ENCODE measurements at places on chromosomes 12 and 14.

GRCh38 chr12:31627456-31628054, 31.9 kb upstream of the ETFBKMT start:
- DNase-seq, result no peak

- no peak for DNase-seq
Observed at GRCh38 chr14:102084931-102085330, 1.9 kb downstream of the HSP90AA1 start.

GRCh38 chr12:104137902-104138796, at the start of gene NFYB:
TSS of gene NFYB (minus strand) at chr12:104138210. CDS start at chr12:104135453, 2,757 bp downstream.
- peak; percentile 97 for DNase-seq

DNA sequence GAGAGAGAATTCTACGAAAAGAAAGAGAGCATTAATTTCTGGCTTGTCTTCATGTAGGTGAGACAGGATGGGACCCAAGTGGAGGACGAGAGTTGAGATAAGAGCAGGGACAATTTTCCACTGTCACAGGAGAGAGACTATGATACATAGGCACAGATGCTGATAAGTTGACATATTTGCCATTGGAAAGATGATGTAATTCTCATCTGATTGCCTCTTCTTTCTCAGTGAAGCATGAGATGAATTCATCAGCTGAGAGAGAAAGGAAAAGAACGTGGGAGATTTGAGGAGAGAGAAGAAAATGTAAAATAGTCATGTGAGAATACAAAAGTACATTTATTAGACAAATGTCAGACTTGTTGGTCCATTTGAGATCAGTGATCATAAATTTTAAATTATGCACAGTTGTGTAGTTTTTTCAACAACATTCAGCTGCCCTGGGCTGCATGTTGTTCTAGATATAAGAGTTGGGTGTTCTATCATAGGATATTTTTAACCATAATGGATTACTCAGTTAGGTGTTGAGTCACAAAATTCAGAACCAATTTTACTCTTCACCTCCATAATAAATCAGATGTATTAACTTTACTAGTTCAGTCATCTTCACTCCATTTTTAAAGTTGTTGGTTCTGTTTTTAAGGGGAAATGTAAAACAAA, 222.9 kb downstream of the DPY19L2 start:
- DNase-seq, result peak; percentile 52

DNA sequence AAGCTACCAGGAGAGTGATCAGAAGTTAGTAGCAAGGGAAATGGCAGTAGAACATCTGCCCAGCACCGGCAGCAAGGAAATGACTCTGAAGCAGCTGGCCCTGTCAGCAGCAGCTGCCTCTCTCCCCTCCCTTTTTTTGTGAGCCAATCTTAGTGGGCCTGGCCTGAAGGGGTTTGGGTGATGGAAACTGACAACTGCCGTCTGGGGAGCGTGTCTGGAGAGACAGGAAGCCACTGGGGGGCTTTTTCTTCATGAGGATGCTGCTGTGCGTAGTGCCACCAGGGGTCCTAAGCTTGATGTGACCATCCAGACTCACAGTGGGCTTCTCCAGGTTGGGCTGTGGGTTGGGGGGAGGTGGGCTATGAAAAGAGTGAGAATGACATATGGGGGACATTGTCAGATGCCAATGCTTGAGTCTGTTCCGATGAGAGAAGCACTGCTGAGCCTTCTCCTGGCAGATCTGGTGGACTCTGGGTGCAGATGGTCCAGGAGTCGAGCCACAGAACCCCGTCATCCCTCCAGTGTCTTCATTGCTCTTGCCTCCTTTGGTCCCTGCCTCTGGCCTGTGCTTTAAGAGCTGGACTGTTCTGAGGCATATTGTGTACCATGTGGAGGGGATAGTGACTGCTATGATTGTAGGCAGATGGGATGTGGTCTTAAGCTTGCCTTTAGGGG, 87.6 kb upstream of the HIF1A start:
- DNase-seq, result no peak

- peak; percentile 38 for DNase-seq
Observed at GRCh38 chr14:32109676-32110547, 32.8 kb downstream of the ARHGAP5 start.

DNA sequence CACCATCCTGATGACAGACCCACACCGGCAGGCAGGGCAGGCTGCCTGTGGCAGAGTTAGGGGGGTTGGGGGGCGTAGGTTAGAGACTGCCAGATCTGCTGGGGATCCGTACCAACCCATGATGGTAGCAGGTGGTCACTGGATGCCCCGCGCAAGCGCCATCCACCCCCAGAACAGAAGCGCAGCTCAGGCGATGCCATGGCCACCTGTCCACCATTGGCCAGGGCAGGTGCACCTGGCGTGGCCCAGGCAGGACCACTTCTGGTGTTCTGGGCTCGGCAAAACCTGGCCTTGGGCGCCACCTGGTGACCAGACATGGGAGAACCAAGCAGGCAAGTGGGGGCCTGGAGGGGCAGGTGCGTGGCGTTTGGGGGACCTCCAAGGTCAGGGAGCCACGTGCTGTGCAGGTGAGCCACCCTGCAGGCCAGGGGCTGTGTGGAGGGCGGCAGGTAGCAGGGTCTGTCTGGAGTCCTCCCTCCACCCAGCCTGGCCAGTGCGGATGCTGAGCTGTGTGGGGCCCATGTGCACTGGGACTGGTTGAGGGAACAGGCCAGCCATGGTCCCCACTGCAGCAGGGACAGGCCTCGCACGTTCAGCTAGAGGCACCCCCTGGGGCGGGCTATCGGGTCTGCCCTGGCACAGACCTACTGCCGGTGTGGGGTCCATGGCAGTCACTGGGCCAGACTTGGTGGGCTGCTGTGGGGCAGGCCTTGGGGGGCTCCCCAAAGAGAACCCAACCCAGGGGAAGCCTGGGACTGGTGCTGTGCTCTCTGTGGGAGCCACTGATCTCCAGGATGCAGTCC, 15.6 kb downstream of the BAG5 start:
- peak; percentile 73 for DNase-seq

DNA sequence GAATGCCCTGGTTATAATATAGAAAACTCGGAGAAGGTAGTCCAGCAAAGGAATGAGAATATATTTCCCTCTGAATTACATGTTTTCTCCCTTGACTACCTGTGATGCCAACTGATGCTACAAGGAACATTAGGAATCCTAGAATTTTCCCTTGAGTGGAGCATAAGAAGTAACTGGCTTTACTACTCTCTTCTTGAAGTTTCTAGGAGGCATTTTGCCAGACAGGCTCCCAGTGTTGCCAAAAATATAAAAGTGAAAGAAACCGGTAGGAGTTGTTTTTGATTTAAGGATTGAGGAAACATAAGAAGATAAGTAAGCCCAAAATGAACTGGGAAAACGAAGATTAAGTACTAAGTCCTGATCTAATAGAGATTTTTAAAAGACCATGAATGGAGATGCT, 693.4 kb downstream of the NOVA1 start:
- no peak for DNase-seq

DNA sequence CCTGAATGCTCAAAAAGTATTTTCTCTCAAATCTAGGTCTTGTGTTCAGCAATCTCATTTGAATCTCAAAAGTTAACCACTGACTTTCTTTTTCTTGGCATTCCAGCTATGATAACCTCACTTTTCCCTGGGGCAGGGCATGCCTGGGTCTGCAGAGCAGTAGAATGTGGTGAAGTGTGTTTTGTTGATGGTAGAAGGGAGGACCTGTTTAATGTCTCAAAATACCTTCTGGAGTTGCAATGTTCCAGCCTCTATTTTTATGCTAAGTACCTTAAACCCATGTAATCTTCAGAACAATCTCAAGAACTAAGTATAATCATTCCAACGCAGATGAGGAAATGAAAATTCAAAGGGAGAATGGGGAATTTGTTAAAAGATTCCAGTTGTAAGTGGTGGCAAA, 82.1 kb upstream of the FUT8 start:
- no peak for DNase-seq

- DNase-seq, result no peak
Observed at GRCh38 chr12:106235770-106236169, 12.1 kb downstream of the CKAP4 start.

GRCh38 chr14:79551523-79551922, 659.8 kb downstream of the DIO2 start:
- DNase-seq, result peak; percentile 59

GRCh38 chr12:93740751-93741150, 63.6 kb downstream of the CRADD start:
- DNase-seq, result peak; percentile 27

- no peak for DNase-seq
Observed at GRCh38 chr14:69490219-69490918, 5.8 kb downstream of the PLEKHD1 start.

GRCh38 chr12:90627180-90627896, 327.6 kb downstream of the CCER1 start:
- peak; percentile 3 for DNase-seq

- no peak for DNase-seq
Observed at GRCh38 chr14:72644038-72644437, 249.9 kb downstream of the DPF3 start.

- no peak for DNase-seq
Observed at GRCh38 chr12:22577667-22578066, 33.3 kb upstream of the C2CD5 start.

DNA sequence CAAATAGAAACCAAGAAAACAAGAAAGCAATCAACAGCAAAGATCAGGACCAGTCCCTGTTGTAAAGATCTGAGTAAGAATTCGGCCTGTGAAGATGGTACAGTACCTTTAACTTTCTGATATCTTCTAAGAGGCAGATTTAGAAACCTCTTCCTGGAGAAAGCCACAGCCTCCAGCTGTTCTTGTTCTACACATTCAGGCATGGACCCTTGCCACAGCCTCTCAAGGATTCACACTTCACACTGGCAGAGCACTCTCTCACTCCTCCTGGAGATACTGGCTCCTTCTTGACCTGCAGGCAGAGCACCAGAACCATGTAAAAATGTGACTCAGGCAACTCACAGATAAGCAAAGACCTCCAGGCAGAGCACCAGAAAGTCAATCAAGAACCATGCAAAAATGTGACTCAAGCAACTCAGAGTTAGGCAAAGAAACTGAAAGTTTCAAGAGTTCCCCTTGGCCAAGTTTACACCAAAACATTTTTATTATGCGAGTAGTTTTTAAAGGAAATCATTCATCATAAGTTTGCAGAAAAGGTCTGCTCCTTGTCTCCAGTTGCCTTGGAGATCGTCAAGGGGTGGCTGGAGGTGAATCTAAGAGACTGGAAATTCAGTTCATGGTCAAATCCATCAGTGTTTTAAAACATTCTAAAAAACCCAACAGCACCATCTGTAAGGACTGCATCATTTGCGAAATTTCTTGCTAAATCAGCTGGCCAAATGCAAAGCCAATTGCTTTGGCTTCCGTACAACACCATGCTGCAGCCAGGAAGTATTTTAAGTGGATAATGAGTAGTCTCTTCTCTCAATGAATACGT, 119.3 kb upstream of the MDM1 start:
- DNase-seq, result peak; percentile 31

GRCh38 chr12:69639400-69640016, 28.8 kb upstream of the LRRC10 start:
- peak; percentile 67 for DNase-seq

DNA sequence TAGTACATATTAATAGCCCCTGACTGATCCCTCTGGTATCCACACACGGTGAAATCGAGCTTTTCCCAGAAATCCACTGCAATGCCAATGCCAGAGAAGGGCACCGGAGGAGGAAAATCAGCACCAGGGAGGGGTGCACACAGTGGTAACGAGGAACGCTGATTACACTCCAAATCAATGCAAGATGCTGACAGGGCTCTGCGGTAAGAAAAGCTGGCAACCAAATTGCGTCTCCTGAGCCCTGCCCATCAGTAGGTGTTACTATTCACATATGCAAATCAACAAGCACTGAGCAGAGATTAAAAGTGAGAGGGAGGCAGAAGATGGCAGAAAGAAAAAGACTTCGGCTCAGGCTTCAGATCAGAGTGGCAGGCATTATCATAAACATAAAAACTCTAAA, 159.1 kb downstream of the RPS29 start:
- DNase-seq, result no peak

DNA sequence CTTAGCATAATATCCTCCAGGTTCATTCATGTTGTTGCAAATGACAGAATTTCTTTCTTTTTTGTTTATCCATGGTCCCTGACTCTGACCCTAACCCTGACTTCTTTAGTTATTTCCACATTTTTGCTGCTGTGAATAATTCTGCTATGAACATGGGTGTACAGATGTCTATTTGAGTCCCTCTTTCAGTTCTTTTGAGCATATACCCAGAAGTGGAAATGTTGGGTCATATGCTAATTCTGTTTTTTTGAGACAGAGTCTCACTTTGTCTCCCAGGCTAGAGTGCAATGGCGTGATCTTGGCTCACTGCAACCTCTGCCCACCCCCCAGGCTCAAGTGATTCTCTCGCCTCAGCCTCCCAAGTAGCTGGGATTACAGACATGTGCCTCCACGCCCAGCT, 33.1 kb downstream of the KNTC1 start:
- no peak for DNase-seq

- no peak for DNase-seq
Observed at GRCh38 chr14:24285351-24285750, 14.0 kb upstream of the RABGGTA start.

GRCh38 chr12:5197131-5197530, 153.5 kb downstream of the KCNA5 start:
- DNase-seq, result peak; percentile 70

GRCh38 chr12:49887091-49887490, 16.6 kb downstream of the FAIM2 start:
- no peak for DNase-seq

DNA sequence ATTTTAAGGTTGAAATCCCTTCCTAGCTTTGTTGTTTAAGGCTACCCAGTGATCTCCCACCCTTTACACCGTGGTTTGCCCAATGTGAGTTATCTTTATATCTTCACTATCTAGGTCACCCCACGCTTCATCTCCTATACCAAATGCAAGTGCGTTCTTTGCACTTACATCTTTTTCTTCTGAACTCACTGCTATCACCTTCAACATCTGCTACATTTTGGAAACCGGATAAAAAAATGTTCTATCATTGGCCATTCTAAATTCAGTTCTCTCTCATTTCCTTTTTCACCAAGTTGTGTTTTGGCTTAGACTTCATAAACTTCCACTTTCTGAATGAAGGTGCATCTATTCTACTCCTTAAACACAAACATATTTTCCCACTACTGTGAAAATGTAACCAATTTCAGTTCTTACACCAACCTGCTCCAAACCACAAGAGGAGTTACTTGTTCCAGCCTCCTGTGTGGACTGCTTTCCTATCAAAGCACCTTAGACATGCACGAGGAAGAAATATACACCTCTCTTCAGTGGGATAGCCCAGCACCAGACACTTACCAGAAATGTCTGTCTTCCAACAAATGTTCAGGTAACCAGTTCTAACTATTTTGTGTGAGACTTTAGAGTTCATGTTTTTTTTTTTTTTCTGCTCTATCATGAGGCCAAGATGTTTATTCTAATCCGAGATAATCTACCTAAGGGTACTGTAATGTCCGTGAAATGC, 21.9 kb downstream of the CLEC9A start:
- DNase-seq, result no peak

GRCh38 chr12:47576289-47576945, 129.4 kb downstream of the RPAP3 start:
- DNase-seq, result no peak

DNA sequence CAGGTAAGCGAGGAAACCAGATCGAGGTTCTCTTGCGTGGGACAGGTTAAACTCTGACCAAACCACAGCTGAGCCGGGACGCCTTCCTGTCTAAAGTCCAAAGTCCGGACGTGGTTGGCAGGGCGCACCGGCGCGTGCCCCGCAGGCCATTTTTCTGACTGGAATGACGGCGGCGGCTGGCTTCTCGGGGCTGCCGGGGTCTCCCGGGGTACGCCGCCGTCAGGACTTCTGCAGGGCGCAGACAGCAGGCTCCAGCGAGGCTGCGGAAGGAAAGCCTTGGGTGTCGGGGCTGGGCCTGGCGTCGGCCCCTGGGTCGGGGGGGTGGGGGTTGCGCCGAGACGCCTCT, 32.8 kb downstream of the MIA2 start:
- peak; percentile 93 for DNase-seq
